ENCODE measurements at places on chromosomes 3 and 15. TPM values are rescaled to one million over a fixed set of nuclear protein-coding genes. Genes with fewer than 3 reads are reported as not detected.

Gene PLOD2
- 69.6 TPM for total RNA-seq

Gene GOLGA6D
- total RNA-seq: under 0.01 TPM

Gene CYP1A2
- total RNA-seq: not detected

Gene FURIN
- 41.4 TPM for total RNA-seq

Gene CHRD
- 0.16 TPM for total RNA-seq

Gene SLC12A8
- 0.16 TPM for total RNA-seq

Gene NOP10
- 189 TPM for total RNA-seq

Gene C3orf20
- total RNA-seq: not detected

Gene GABRG3
- not detected for total RNA-seq

Gene SHF
- total RNA-seq: 0.65 TPM

Gene SUSD5
- 9.3 TPM for total RNA-seq

Gene ATP10A
- 0.49 TPM for total RNA-seq

Gene CKMT1B
- not detected for total RNA-seq

Gene ARPIN
- 17.0 TPM for total RNA-seq

Gene LRRN1
- total RNA-seq: not detected

Gene FSIP1
- 0.16 TPM for total RNA-seq

Gene FETUB
- total RNA-seq: not detected

Gene GPR160
- total RNA-seq: 13.3 TPM

Gene SST
- not detected for total RNA-seq

Gene MASP1
- total RNA-seq: 0.19 TPM

Gene DPPA2
- not detected for total RNA-seq

Gene LYSMD2
- 13.5 TPM for total RNA-seq

Gene SPATA12
- 0.13 TPM for total RNA-seq

Gene CHRNA5
- total RNA-seq: 2.6 TPM

Gene TGM4
- not detected for total RNA-seq

Gene STAB1
- 173 TPM for total RNA-seq

Gene GOLGA6L7
- not detected for total RNA-seq

Gene SERPINI2
- not detected for total RNA-seq

Gene INSYN1
- total RNA-seq: 0.13 TPM

Gene GOLGA8G
- total RNA-seq: not detected

Gene EFCC1
- 3.3 TPM for total RNA-seq

Gene AMIGO3
- not detected for total RNA-seq

Gene ACVR2B
- total RNA-seq: 1.9 TPM

Gene SLC24A5
- not detected for total RNA-seq

Gene LRRC2
- under 0.01 TPM for total RNA-seq

Gene KCNMB2
- total RNA-seq: not detected

Gene ANKRD34C
- not detected for total RNA-seq

Gene MAGI1
- 106 TPM for total RNA-seq

Gene INAFM2
- total RNA-seq: 9.9 TPM

Gene NOX5
- not detected for total RNA-seq

Gene P4HTM
- 18.0 TPM for total RNA-seq

Gene UPK1B
- total RNA-seq: 0.16 TPM

Gene LMAN1L
- not detected for total RNA-seq

Gene ATP13A5
- total RNA-seq: not detected

Gene CGGBP1
- 33.4 TPM for total RNA-seq

Gene CIP2A
- 19.6 TPM for total RNA-seq

Gene PRSS50
- not detected for total RNA-seq
